CMK (cell line): ENCODE measurements at places on chromosomes 6 and 20.
A peak's percentile ranks its signal among the peaks of the same experiment; 100 is the strongest.

DNA sequence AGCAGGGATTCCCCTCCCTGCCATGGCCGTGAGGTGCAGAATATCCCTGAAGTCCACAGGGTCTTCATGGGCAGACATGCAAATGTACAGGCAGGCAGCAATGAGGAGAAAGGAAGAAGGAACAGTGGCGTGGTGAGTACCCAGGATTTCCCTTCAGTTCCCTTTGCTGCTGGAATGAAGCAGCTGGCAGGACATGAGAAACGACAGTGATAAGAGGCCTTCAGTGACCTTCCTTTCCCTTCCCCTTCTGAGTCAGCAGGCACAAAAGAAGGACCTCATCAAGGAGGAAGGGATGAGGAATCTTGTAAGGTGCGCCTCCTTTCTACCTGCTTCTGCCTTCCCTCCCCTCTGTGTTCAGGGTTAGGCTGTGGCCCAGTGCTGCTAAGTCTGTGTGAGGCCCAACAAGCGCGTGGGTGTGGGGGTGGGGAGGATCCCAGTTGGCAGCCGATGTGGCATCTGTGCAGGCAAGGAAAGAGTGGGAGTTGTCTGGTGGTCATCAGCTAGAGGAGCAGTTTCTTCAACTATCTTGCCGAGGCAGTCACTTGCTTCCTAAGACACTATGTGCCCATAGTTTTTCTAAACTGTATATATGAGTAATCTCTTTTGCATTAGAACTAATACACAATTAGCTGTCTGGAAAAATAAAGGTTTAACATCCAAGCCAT is 29.5 kb upstream of the FBXO9 start:
- DNase-seq = no peak

- DNase-seq = no peak
These were observed 8.3 kb downstream of the SLPI start for GRCh38 chr20:45246109-45246508.

DNA sequence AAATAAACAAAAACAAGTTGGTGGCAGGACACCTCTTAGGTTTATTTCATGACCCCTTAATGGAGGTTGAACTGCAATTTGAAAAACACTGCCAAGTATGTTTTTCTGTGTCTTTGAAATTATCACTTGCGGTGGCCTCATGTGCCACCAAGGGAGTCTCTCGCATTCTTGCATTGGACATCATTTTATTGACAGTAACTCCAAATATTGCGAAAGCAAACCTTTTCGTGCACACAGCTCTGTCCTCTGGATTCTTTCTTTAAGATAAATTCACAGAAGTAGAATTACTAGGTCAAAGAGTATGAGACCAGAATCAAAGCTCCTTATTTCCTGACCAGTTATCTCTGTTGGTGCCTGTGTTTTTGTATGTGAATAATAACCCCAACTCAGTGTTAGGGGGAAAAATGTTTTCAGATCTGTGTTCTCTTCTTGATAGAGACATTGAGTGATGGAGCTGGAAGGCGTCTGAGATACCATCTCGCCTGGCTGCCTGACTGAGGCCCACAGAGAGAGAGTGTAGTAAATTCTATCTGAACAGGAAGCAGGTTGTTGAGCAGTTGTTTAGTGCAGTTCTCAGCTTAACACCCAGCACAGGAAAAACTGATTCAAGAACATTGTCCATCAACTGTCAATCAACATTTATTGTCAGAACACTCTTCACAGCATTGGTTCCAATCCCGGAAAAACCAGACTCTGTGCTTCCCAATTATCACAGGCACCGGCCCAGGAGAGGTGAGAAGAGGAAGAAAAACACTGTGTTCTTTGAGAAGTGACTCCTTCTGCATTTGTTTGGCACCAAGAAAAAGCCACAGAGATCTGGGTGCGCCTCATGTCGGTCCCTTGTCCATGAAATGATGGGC is 2.2 kb upstream of the CCDC167 start:
- no peak for DNase-seq

DNA sequence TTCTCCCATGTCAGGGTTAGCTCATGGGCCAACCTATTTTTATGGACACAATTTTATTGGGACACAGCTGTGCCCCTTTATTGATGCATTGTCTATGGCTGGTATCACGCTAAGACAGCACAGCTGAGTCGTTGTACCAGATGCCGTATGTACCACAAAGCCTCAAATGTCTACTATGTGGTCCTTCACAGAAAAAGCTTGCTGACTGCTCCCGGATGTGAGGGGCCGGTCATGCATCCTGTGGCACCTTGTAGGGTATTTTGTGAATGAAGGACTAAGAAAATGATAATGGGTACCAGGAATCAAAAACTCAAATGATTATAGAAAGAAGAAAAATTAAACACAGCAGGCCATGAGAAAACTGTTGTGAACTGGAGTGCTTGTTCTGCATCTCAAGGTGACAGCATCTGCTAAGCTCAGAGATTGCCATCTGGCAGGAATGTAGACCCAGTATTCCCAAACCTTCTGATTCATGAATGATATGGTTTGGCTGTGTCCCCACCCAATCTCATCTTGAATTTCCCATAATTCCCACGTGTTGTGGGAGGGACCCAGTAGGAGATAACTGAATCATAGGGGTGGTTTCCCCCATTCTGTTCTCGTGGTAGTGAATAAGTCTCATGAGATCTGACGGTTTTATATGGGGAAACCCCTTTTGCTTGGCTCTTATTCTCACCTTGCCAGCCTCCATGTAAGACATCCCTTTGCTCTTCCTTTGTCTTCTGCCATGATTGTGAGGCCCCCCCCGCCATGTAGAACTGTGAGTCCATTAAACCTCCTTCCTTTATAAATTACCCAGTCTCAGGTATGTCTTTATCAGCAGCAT is 248.5 kb downstream of the TSHZ2 start:
- DNase-seq = no peak

- DNase-seq = no peak
These were observed 69.5 kb downstream of the CYP39A1 start for GRCh38 chr6:46583081-46583480.

GRCh38 chr6:106199331-106199730 is 113.2 kb downstream of the PRDM1 start:
- DNase-seq = no peak

- DNase-seq = no peak
These were observed 50.3 kb downstream of the TPBG start for GRCh38 chr6:82413868-82414267.

DNA sequence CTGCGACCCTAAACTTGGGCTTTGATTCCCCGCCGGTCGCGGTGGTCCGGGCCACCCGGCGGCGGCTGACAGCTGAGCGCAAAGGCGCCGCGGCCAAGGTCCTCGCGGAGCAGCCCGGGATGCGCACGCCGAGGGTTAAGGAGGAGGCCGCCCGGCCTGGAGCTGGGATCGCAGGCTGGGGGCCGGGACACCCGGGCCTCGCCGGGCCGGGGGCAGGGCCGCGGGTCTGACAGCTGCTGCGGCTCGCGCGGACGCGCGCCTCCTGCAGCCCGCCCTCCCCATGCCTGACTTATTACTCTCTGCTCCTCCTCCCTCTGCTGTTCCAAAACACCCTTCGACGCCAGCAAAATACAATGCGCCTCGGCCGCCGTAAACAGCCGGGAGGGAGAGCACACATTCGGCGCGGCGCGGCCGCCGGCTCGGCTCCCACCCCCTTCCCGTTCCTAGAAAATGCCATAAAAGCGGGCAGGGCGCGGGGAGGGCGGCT is 746 bp downstream of the BACH2 start:
- no peak for DNase-seq

DNA sequence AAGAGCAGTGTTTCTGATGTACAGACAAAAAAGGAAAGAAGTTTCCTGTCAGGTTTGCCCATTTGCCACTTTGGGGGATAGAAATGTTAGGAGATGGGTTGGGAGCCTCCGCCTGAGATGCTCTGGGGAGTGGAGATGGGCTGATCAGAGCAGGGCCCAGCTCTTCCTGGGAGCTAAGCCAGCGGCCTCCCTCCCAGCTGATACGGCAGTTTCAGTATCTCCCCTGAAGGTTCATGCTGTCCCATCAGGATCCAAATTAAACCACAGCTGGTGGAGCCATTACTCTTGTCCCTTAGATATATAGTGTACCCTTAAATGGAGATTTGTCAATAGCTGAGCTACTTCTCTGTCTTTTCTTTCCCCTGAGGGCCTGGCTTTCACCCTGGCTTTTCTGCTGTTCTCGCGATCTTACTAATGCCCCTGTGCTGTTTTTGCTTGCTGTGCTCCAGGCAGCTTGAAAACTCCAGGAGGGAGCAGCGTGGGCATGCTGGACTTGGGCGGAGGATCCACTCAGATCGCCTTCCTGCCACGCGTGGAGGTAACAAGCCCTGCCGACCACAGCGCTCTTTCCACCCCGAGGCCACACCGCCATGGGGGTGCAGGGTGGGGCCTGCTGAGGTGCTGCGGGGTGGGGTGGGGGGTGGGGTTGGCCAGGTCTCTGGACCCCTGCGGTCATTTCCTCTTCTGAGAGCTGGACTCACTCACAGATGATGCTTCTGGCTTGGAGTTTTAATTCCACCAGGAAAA is 20.9 kb downstream of the ENTPD6 start:
- DNase-seq = no peak

DNA sequence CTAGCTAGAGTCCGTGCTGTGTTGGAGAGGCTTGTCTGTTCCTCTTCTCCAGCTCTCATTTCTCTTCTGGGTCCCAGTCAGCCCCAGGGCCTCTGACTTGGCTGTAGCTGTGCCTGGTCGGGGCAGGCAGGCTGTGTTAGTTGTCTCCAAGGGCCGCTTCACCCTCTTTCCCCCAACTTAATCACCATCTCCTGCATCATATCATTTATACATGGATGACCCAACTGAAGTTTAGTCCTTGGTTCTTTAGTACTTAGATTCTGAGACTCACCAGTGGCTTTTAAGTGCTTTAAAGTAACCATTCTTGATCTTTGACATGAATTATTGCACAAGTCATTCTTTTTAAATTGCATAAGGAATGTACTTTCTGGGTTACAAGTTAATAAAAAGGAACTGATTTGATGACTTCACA is 127.3 kb downstream of the RTN4IP1 start:
- no peak for DNase-seq

- peak; percentile 95 for DNase-seq
These were observed 7.7 kb upstream of the C20orf203 start for GRCh38 chr20:32681175-32682084.

GRCh38 chr6:41226752-41227151 is 1.4 kb upstream of the TREML4 start:
- no peak for DNase-seq

DNA sequence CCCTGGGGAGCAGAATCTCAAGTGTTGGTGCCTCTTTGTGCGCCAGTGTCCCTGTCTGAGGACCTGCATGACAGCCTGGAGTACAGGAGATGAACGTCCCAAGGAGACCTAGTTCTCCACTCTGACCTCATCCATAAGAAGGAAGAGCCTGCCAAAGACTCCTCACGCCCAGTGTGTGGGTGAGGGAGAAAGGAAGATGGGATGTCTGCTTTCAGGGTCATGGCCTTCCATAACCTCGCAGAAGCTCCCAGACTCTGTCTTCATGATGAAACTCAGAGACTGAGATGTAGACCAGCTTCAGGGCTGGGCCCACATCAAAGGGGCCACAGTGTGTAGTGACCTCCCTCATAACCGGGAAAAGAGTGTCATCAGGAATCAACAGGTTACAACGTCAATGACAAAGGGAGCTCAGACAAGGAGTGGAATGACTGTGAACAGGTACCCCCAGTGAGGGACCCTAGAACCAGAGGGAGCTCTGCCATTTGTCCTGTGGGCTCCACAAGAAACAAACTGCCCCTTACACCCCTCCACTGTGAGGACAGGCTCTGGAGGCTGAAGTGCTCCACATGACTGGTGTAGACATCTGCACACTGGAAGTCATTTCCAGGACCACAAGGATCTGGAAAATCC is 8.1 kb downstream of the HLA-DQB1 start:
- no peak for DNase-seq

- no peak for DNase-seq
These were observed 51.9 kb upstream of the MARCKS start for GRCh38 chr6:113805173-113805790.

- no peak for DNase-seq
These were observed 113.0 kb upstream of the EYA4 start for GRCh38 chr6:133128191-133128590.

- DNase-seq = no peak
These were observed 343.2 kb upstream of the SULF2 start for GRCh38 chr20:48128436-48128835.

DNA sequence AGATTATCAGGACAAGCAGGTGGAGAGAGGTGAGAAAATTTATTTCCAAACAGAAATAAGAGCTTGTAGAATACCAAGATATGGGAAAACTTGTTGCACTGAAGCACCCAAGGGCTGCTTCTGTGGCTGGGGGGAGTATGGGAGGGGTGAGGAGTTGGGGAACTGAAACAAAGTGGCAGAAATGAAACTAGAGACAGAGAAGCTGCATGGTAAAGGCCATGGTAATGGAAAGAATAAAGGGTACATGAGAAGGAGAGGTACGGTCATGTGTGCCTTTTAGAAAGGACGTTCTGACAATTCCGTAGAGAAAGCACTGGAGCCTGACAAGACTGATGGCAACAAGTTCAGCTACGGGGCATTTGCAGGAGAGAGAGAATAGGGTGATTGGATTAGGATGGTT is 51.6 kb upstream of the RIN2 start:
- DNase-seq = no peak
